Stimulated activated CD4-positive, alpha-beta T cell treated with anti-CD3 and anti-CD28 coated beads, Interleukin-2, amount 100 ng/mL, for 24 hours (primary cell): ENCODE measurements at places on chromosomes 6 and 20.
A peak's percentile ranks its signal among the peaks of the same experiment; 100 is the strongest.

DNA sequence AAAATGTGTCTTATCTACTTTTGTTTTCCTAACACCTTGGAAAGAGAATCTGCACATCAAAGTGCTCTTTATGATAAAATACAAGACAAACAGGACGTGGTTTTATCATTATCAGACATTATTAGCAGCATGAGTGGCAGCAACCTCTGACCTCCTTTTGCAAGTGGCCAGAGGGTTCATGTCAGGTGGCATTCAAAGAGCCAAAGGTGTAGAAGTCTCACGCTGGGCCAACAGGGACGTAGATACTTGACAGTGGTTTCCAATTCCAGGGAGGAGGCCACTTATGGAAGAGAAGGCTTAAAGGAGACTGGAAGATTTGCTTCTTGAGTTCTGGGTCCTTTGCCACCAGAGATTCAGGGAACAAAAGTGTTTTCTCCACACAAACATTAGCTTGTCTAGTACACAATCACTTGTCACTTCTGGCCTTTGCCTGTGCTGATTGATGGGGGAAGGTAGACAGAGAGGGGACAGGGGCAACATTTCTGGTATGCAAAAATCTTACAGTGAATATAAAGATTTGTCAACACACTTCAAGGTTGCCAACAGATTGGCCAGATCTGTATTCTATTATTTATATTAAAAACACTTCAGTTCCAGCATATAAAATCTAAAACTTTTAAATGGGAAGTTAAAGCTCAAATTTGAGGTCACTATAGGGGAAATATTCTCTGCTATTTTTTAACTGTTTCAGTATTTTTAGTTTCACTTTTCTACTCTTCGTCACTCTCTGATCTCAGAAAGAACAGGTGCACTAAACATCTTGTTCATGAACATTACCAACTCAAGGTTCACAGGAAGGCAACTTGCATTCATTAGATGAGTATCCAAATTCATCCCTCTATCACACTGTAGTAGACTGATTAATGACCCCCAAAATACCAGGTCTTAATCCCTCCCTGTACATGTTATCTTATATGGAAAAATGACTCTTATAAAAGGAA, 52.1 kb upstream of the FBXO30 start:
- no peak for DNase-seq

DNA sequence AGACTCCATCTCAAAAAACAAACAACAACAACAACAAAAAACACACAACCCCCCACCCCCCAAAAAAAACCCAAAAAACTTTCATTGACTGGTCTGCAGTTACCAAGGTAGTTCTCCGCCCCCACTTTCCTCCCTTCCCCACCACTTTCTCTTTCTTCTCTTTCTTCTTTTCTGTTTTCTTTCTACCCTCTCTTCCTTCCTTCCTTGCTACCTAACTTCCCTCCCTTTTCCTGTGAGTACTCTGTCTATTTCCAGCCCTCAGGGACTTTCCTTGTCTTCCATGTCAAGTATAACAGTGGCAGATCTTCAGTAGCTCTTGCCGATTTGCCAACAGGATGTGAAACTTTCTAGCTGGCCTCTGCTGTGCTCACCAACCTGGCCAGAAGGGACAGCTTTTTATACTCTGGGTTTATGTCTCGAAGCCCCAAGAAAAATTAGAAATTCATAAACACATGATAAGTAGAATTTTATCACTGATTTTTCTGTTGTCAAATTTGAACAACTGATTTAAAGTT, 399.5 kb downstream of the QKI start:
- DNase-seq: no peak

DNA sequence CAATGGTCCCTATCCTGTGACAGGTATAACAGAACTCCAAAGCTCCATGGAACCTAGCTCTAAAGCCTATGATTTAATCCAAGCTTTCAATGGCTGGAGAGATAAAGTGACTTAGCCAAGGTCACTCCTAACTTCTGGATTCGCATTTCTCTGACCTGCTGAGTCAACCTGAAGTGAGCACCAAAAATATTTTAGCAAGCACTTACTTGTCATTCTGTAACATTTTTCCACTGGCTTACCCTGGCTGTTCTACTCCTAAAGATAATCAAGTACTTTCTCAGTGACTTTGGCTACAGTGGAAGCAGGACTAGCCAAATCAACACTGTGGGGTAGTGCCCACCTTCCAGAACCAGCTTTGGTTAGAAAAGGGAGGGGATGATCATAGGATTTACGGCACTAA, 188.3 kb downstream of the OGFRL1 start:
- DNase-seq: no peak

DNA sequence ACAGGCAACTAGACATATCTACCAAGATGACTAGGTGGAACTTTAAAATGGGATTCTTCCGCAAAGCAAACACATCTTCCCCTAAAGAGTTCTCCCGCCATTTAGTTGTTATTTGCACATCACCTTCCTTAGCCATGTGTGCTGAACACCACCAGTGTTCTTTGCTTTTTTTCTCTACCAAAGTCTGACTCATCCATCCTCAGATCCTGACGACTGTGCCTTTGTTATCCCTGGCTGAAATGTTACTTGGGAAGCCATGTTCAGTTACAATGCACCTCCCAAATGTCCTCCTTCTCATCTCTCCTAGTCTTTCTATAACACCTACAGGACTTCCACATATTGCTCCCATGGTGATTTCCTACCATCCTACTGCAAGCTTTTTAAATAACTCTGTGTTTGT, 593.5 kb upstream of the ARID1B start:
- DNase-seq: no peak

GRCh38 chr6:12013307-12013719, 1.2 kb downstream of the HIVEP1 start:
- DNase-seq: no peak

- no peak for DNase-seq
These were observed 634 bp upstream of the BTBD9 start for GRCh38 chr6:38640216-38640909.

DNA sequence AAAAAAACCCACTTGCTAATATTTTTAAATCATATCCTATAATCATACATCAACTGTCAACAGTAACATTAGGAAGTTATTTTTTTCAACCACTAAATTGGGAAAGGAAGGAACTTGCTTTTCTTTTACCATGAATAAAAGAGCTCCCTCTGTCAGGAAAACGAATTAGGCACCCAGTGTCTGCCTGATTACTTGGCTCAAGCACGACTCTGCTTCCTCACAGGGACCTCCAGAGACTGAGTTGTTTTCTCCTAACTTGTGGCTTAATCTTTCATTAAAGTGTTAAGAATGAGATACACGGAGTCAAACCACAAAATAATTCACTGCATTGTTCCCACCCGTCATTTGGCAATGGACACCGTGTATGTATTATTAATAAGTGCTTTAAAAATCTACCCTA, 1405.1 kb upstream of the EYS start:
- DNase-seq: no peak

DNA sequence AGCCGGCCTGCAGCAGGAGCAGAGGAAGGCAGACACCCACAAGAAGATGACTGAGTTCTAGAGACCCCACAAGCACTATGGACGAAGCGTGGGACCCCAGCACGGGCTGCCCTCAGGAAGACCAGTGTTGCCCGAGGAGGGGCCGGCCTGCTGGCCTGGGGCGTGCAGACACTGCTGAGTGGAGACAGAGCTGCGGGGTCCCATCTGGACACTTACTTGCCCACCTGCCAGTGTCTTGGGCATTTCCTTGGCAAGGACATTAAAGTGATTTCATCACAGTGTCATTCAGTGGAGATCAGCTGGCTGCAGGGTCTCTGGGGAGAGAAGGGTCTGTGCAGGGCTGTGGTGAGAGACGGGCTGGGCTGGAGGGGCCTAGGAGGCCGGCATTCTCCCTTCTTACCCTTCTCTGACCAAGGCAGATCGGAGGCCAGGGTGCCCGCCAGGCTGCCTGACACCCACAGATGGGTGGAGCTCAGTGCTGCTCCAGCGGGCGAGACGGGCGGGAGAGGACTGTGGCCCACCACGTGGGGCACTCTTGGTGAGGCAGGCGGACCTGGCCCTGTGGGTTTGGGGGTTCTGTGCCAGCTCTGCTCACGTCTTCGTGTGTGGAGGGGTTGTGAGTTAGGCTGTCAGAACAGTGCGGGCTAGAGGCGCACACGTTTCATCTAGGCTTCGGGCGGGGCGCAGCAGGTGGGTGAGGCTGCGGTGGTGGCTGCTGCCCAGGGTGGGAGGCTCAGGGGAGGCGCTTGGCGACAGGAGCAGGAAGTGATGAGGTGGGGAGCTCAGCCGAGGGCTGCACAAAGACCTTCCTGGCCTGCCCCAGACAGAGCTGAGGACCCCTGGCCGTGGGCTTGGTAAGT, at the start of gene LIME1:
TSS of gene LIME1 (plus strand) at position 806 of the 860 bp plus-strand sequence. CDS start 886 bp downstream, outside the sequence.
- DNase-seq: peak; percentile 64

DNA sequence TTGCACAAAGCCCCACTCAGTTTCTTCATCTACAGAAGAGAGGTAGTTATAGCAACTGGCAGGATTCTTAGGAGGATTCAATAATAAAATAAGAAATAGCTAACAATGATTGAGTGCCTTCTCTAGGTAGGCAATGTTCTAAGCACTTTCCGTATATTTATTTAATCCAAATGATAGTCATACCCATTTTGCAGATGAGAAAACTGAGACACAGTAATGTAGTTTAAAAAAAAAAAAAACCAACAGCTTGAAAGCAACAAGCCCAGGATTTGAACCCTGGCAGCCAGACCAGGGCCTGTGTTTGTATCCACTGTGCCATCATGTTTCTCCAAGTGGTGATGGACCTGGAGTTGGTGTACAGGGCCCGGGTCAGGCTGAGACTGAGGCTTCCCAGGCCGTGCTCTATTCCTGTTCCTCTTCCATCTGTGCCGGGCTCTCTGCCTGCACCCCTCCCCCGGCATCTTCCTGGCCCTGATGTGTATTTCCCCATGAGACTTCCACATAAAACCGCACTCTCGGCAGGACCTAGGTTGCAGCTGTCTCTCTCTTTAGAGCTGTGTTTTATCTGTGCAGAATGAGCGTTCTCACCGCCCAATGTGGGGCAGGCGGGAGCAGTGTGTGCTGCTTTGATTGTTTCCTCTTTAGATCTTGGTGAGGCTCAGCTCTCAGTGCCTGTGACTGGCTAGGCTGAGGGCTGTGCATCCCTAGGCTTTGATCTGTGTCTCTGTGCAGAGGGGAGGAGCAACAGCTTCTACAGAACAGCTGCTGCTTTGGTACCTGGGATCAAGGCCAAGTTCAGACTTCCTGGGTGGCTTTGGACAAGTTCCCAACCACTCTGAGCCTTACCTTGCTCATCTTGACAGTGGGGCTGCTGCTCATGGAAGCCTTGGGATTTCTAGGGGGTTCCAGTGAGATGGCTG, 49.5 kb downstream of the TOX2 start:
- no peak for DNase-seq

GRCh38 chr20:6026051-6026450, 27.8 kb downstream of the LRRN4 start:
- DNase-seq: no peak

- DNase-seq: no peak
These were observed 694.3 kb upstream of the FLRT3 start for GRCh38 chr20:15031546-15032351.

- no peak for DNase-seq
These were observed 107.0 kb downstream of the SYNDIG1 start for GRCh38 chr20:24576447-24576846.

DNA sequence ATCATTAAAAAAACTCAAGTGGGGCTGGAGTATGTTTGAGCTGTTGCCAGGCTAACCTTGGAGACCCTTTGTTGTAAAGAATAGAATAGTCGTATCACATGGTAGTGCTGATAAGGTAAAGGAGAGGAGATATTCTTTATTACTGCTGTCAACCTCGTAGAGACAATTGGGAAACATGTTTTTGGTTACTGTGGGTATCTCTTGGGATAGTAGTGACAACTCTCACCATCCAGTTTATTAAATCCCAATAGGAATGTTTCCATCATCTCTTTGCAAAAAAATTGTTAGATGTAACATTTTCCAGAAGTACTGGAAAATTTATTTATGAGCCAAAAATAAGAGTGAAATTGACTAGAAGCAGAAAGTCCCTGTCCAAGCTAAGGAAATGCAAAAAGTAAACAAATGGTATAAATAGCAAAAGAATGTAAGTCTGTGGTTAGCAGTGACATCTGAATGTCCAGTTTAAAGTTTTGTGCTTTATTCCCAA, 829.3 kb upstream of the CITED2 start:
- no peak for DNase-seq

DNA sequence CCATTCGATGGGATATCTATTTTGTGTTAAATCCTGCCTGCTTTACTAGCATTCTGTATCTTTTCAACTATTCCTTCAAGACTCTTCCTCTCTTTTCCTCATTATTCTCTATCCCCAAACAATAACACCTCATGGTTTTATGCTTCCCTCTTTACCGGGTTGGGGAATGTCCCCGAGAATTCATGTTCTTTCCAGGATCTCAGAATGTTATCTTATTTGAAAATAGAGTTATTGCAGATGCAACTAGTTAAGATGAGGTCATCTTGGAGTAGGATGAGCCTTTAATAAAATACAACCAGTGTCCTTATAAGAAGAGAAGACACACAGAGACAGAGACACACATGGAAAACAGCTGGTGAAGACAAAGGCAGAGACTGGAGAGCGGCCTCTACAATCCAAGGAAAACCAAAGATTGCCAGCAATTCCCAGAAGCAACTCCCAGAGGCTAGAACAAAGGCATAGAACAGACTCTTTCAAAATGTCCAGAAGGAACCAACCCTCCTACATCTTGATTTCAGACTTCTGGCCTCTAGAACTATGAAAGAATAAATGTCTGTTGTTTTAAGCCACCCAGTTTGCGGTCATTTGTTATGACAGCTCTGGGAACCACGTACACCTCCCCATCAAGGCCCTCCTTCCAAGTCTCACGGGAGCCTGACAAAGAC, 126.8 kb upstream of the TNFAIP3 start:
- no peak for DNase-seq
